ENCODE measurements at places on chromosomes 6 and 20. TPM values are rescaled to one million over a fixed set of nuclear protein-coding genes. Genes with fewer than 3 reads are reported as not detected.

DNA sequence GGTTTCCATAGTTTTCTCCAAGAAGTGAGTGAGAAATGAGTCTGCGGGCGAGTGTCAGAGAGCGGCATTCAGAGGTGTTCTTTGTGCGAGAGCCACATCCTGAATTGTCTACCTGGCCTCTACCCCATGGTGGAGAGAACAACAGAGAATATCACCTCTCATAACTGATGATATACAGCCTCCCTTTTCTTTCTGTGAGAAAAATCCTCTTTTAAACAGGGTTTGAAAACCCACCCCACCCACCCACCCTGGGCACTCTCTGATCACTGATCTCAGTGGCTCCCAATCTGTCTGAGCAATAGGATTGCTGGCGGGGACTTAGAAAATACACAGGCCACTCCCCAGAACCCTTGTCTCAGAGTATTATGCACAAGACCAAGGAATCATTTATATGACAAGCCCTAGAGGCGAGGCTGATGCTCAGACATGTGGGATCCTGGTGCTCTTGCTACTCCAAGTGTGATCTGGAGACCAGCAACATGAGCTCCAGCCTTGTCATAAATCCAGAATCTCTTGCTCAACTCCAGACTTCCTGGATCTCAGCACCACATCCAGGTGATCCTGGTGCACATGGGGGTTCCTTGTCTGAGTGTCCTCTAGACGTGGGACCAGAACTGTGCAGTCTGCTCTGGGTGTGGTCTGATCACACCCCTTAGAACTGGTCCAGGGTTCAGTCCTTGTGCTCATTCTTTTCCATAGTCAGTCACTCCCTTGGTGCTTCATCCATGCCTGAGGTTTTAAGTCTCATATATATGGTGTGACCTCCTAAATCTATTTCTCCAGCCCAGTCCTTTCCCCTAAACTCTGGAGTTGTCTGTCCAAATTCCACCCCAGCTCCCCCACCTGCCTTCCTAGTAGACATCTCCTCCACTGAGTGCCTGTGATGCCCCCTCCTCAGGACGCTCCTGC is 5.3 kb downstream of the HLA-B start:
- no peaks in the 10 kb centered on the region for H3K4me1 ChIP-seq
- H3K36me3 ChIP-seq: no peaks in the 10 kb centered on the region
- H3K4me3 ChIP-seq: no peak overlapping the region

- H3K27me3 ChIP-seq: no peaks in the 10 kb centered on the region
- H3K36me3 ChIP-seq: peaks cover 44% of the 10 kb centered on the region
- H3K4me3 ChIP-seq: no peak overlapping the region
- peaks cover 53% of the 10 kb centered on the region for H3K4me1 ChIP-seq
- no peak overlapping the region for H3K27ac ChIP-seq
- no peak for DNase-seq
Measured at GRCh38 chr6:158174024-158174423, 5.9 kb downstream of the GTF2H5 start.

GRCh38 chr6:142822842-142823241 is 122.1 kb downstream of the HIVEP2 start:
- H3K4me3 ChIP-seq: no peak overlapping the region
- H3K27me3 ChIP-seq: no peaks in the 10 kb centered on the region
- peaks cover 50% of the 10 kb centered on the region for H3K4me1 ChIP-seq
- no peak overlapping the region for H3K27ac ChIP-seq

DNA sequence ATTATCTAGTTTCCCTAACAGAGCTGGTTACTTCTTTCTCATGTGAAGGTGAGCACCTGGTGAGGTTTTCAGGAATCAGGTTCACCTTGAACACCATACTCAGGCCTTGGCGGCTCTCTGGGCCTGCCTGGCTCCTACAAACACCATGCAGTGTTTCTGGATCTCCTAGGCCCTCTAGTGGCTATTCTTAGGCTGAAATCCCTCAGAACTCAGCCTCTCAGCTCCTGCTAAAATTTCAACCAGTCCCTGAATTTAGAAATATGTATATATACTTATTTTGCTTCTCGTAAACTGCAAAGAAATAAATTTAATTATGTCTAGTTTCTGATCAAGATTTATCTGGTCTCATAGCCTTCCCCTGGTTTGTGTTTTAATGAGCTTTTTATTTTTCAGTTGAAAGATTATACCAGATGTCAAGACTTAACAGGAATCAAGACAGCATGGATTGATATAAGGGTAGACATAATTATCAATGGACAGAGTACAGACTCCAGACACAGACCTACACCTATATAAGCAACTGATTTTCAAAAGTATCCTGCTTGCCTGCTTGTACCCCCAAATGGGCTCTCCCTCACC is 55.9 kb downstream of the ANKEF1 start:
- H3K4me3 ChIP-seq: no peak overlapping the region
- DNase-seq: no peak
- no peaks in the 10 kb centered on the region for H3K36me3 ChIP-seq

GRCh38 chr6:122165014-122165413 is 234.4 kb upstream of the HSF2 start:
- DNase-seq: no peak
- no peaks in the 10 kb centered on the region for H3K27me3 ChIP-seq
- no peak overlapping the region for H3K27ac ChIP-seq
- no peaks in the 10 kb centered on the region for H3K4me1 ChIP-seq
- no peaks in the 10 kb centered on the region for H3K36me3 ChIP-seq
- no peak overlapping the region for H3K4me3 ChIP-seq

- no peaks in the 10 kb centered on the region for H3K4me1 ChIP-seq
- H3K27ac ChIP-seq: no peak overlapping the region
- no peak overlapping the region for H3K4me3 ChIP-seq
- DNase-seq: no peak
- H3K36me3 ChIP-seq: no peaks in the 10 kb centered on the region
Measured at GRCh38 chr6:2038092-2038491, 207.3 kb downstream of the GMDS start.

DNA sequence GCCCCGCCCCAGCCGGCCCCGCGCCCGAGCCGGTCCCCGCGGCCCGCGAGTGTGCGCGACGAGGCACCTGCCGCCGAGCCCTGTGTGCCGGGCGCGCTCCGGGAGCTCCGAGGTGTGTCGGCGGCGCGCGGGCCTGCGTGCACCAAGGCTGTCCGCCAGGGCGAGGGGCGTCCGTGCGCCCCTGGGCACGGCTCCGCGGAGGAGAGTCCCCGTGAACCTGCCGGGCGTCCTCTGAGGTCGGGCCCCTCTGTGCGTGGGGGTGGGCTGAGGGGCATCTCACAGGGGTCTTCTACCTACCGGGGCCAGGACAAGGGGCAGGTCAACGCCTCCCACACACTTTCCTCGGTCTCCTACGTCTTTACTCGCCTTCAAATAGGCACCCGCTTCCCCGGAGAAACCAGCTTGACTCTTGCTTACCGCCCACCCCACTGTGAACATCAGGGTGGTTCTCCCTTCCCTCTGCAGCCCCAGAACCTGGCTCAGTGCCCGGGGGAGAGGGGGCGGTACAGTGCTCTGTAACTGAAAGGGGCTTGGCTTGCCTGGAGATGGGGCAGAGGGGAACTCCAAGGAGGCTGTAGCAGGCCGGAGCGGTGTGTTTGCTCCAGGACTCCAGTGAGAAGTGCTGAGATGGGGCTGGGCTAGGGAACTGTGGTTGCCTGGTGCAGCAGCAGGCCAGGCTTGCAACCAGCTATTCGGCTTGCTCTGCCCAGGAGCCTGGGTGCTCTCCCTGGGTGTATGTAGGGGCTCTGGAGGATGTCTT is at the start of gene SAMD10:
Gene SAMD10 (minus strand): TSS at position 86 of the 760 bp plus-strand sequence. CDS start 175 bp downstream, outside the sequence.
- DNase-seq: no peak
- peaks cover 46% of the 10 kb centered on the region for H3K4me1 ChIP-seq
- no peaks in the 10 kb centered on the region for H3K27me3 ChIP-seq

TCF19 gene
- 13.2 TPM for total RNA-seq

- H3K36me3 ChIP-seq: peaks cover 5% of the 10 kb centered on the region
- H3K27ac ChIP-seq: no peak overlapping the region
- no peak overlapping the region for H3K4me3 ChIP-seq
Measured at GRCh38 chr6:20565342-20565741, 31.1 kb downstream of the CDKAL1 start.

DNA sequence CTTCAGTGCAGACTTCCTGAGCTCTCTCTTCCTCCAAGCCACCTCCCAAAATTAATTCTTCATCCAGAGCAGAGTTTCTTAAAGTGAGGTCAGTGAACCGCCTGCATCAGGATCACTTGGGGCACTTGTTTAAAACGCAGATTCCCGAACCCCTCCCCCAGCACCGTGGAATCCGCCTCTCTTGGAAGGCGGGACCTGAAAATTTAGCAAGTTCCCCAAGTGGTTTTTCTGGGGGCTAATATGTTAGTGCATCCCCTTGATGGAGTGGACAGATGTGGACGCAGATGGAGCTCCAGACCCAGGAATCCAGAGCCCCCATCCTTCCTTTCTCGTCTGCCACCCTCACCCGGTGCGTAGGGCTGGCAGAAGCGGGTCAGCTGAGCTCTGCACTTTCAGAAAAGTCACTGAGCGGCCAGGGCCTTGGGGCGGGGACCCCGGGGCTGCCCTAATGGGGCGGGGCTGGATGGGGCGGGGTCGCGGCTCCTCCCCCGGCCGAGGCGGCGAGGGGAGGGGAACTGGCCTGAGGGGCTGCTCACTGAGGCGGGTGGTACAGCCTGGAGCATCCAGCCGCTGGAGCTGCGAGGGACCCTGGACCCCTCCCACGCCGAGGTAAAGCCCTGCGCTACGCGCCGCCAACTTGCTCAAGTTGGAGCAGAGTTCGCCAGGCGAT is at the start of the genes DEFB124 and REM1:
Gene DEFB124 (minus strand): TSS at position 370 of the 670 bp plus-strand sequence. CDS start 2,114 bp downstream, outside the sequence.
Gene REM1 (plus strand): TSS at position 531 of the 670 bp plus-strand sequence. CDS start 1,158 bp downstream, outside the sequence.
- H3K36me3 ChIP-seq: no peaks in the 10 kb centered on the region
- 0 out of 2 replicates have a peak, but pooled peaks cover 6% of the 10 kb centered on the region for H3K4me1 ChIP-seq
- H3K27ac ChIP-seq: no peak within 1 kb of the TSS
- no peak for DNase-seq
- no peak within 1 kb of the TSS for H3K4me3 ChIP-seq
- peaks cover 25% of the 10 kb centered on the region for H3K27me3 ChIP-seq

VAPB gene
- total RNA-seq: 57.3 TPM

- no peaks in the 10 kb centered on the region for H3K36me3 ChIP-seq
- no peak for DNase-seq
- no peaks in the 10 kb centered on the region for H3K4me1 ChIP-seq
- no peaks in the 10 kb centered on the region for H3K27me3 ChIP-seq
- H3K27ac ChIP-seq: no peak overlapping the region
Measured at GRCh38 chr6:86203044-86203443, 560.4 kb upstream of the SYNCRIP start.

BPIFB2 gene
- total RNA-seq: not detected

DNA sequence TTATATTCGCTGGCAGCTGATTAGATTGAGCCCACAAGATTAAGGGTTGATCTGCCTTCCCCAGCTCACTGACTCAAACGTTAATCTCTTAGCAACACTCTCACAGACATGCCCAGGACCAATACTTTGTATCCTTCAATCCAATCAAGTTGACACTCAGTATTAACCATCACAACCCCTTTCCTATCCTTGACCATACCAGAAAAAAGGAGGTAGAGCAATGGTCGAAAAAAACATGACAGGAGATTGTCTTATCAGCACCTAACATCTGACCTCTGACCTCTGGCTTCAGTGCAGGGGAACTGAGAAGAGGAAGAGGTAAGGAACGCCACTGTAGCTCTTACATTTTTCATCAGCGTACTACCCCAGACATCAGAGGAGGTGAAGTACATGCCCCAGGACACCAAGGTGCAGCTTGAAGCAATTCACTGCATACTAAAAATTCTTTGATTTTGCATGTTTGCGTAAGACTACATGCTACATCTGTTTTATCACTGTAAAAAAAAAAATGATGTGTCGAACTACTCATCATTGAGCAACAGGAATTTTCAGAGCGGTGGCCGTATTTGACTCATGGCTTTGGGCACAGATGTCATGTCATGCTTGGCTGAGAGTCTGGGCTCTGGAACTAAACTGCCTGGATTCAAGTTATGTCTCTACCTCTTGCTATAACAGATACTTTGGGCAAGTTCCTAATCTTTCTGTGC is 188.0 kb upstream of the TAB2 start:
- H3K4me3 ChIP-seq: no peak overlapping the region
- H3K27me3 ChIP-seq: peaks cover 19% of the 10 kb centered on the region
- H3K4me1 ChIP-seq: peaks cover 43% of the 10 kb centered on the region
- H3K36me3 ChIP-seq: no peaks in the 10 kb centered on the region

XPO5 gene
- total RNA-seq: 35.8 TPM

GNAS-AS1 gene
- total RNA-seq: 0.81 TPM

DNA sequence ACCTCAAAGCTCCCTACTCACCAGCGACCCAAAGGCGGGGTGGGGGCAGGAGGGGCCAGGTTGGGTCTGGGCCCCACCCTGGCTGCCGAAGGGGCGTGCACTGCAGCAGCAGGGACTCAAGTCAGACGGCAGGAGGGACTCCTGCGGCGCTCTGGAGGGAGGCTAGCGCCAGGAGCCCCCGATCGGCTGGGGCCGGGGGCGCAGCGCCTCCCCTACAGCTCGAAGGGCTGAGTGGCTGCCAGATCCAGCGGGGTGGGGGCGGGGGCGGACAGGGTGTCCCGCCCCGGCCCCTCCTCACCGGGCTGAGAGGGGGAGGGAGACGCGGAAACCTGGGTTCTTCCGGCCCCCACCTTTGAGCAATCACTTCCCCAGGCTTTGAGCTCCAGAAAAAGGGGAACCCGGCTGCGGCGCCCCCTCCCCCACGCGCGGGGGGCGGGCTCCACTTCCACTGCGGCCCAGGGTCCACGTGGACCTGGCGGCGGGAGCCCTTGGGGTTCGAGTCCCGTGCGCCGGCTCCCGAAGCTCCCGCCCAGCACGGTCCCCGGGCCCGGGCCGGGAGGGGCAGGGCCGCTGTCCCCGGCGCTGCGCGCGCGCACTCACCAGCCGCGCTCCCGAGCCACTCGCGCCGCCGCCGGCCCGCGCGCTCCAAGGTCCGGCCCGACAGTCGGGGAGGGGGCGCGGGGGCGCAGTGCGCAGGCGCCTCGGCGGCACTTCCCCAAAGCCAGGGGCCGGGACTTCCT is at the start of gene RGS19:
Gene RGS19 (minus strand): TSS at position 246 of the 740 bp plus-strand sequence. CDS start 2,632 bp downstream, outside the sequence.
- peak within 1 kb of the TSS; percentile 89 for H3K4me3 ChIP-seq
- H3K36me3 ChIP-seq: no peaks in the 10 kb centered on the region
- H3K4me1 ChIP-seq: peaks cover 8% of the 10 kb centered on the region
- H3K27ac ChIP-seq: 0 out of 2 replicates have a peak within 1 kb of the TSS, but pooled peaks have one; percentile 13
- H3K27me3 ChIP-seq: peaks cover 13% of the 10 kb centered on the region

GRCh38 chr6:51654647-51655046 is 432.8 kb downstream of the PKHD1 start:
- no peaks in the 10 kb centered on the region for H3K4me1 ChIP-seq
- no peaks in the 10 kb centered on the region for H3K27me3 ChIP-seq
- H3K36me3 ChIP-seq: no peaks in the 10 kb centered on the region

DNA sequence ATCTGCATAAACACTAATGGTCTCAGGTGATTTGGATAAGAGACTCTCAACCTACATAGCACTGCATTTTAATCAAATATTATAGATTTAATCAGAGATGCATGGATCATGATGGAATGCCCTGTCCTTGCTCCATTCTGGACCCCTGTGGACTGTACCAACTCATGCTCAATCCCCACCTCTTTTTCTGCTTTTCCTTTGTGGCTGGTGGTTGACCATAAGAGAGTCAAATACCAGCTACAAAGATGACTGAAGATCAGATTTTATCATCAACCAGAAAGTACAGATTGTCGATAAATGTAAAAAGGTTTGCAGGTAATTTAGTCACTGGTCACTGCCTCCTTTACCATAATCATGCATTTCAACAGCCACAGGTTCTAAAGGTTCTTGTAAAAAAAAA is 116.2 kb downstream of the ME1 start:
- no peak overlapping the region for H3K27ac ChIP-seq
- peaks cover 20% of the 10 kb centered on the region for H3K4me1 ChIP-seq
- no peaks in the 10 kb centered on the region for H3K27me3 ChIP-seq
- no peak for DNase-seq
- peaks cover 13% of the 10 kb centered on the region for H3K36me3 ChIP-seq

- H3K27ac ChIP-seq: no peak within 1 kb of the TSS
- H3K4me3 ChIP-seq: no peak within 1 kb of the TSS
- no peaks in the 10 kb centered on the region for H3K4me1 ChIP-seq
- no peaks in the 10 kb centered on the region for H3K36me3 ChIP-seq
- DNase-seq: no peak
Measured at GRCh38 chr6:160348223-160349019, at the start of gene SLC22A3. Gene SLC22A3, plus strand, starts transcription at chr6:160348378. Its CDS starts 42 bp downstream, at chr6:160348420.

GRCh38 chr20:17014217-17014616 is 212.6 kb upstream of the PCSK2 start:
- no peaks in the 10 kb centered on the region for H3K36me3 ChIP-seq
- no peak overlapping the region for H3K27ac ChIP-seq
- H3K4me3 ChIP-seq: no peak overlapping the region
- DNase-seq: no peak

Data from HFFc6 (cell line).